Lower lobe of right lung (tissue), 2 donors: ENCODE measurements at places on chromosomes 4 and X.

DNA sequence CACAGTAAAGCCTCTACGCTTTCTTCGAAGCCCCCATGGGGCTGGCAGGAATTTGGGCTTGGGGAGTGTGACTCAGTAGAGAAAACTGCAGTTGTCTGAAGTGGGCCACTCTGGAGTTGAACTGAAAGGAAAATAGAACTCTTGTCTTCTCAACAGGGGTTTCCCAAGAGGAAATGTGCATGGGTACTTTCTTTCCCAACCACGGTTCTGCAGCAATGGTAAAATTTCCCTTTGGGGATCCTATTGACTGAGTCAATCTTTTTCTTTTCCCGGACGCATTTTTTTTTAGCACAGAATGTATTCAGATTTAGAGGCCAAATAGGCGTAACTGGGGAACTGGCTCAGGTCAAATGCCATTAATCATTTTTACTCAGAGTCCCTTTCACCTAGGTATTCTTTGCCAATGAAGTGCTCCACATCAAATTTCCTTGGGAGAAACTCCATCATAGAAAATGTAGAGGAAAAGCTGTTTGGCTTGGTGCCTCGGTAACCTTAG is 269.3 kb downstream of the STIM2 start:
- H3K4me3 ChIP-seq: no peak overlapping the region
- H3K27ac ChIP-seq: no peak overlapping the region
- H3K36me3 ChIP-seq: no peaks in the 10 kb centered on the region
- DNase-seq: no peak
- H3K4me1 ChIP-seq: no peaks in the 10 kb centered on the region
- no peaks in the 10 kb centered on the region for H3K27me3 ChIP-seq

DNA sequence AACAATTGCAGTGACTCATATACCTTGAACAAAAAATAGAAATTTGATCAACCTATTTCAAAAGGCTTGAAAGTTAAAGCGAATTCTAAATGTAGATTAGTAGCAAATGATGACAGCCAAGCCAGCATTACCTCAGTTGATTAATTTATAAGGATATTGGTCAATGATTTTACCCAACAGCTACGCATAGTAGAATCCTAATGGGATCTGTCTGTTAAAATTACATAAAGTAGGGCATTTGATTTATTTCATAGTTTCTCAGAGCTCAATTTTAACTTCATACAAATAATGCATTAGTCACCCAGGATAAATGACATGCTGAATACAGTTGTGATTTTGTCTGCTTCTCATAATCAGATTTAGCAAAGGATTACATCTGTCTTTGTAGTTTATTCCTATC is 12.0 kb downstream of the AFF2 start:
- H3K4me3 ChIP-seq: no peak overlapping the region
- no peak for DNase-seq
- no peaks in the 10 kb centered on the region for H3K36me3 ChIP-seq
- H3K4me1 ChIP-seq: no peaks in the 10 kb centered on the region
- H3K27me3 ChIP-seq: no peaks in the 10 kb centered on the region
- no peak overlapping the region for H3K27ac ChIP-seq

DNA sequence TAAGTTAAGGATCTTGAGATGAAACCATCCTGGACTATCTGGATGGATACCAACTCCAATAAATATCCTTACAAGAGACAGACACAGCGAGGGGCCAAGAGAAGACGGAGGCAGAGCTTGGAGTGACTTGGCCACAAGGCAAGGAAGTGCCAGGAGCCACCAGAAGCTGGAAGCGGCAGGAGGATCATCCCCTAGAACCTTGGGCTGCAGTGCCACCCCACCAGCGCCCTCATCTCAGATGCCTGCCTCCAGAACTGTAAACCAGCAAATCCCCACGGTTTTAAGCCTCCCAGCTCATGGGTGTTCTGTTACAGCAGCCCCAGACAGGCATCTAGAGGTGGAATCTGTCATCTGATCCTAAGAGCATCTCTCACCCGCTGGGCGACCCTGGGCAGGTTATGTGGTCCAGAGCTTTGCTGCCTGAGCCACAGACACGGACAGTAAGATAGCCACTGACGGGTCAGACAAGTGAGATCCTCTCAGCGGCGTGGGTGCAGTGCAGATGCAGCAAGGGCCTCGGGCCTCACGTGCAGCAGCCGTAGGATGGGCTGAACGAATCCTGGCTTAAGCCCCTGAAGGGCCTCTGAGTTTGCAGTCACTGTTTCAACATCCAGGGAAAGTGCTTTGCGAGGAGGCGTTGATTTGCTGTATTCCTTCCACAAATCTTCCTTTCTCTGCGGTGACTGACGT is 25.1 kb upstream of the MXD4 start:
- peaks cover 5% of the 10 kb centered on the region for H3K4me1 ChIP-seq
- H3K27ac ChIP-seq: no peak overlapping the region
- no peak overlapping the region for H3K4me3 ChIP-seq
- H3K36me3 ChIP-seq: no peaks in the 10 kb centered on the region
- no peaks in the 10 kb centered on the region for H3K27me3 ChIP-seq

- no peak overlapping the region for H3K27ac ChIP-seq
- no peak for DNase-seq
- no peaks in the 10 kb centered on the region for H3K36me3 ChIP-seq
- no peak overlapping the region for H3K4me3 ChIP-seq
- H3K4me1 ChIP-seq: no peaks in the 10 kb centered on the region
Observed at GRCh38 chr4:122661176-122662160, 40.6 kb upstream of the IL21 start.

DNA sequence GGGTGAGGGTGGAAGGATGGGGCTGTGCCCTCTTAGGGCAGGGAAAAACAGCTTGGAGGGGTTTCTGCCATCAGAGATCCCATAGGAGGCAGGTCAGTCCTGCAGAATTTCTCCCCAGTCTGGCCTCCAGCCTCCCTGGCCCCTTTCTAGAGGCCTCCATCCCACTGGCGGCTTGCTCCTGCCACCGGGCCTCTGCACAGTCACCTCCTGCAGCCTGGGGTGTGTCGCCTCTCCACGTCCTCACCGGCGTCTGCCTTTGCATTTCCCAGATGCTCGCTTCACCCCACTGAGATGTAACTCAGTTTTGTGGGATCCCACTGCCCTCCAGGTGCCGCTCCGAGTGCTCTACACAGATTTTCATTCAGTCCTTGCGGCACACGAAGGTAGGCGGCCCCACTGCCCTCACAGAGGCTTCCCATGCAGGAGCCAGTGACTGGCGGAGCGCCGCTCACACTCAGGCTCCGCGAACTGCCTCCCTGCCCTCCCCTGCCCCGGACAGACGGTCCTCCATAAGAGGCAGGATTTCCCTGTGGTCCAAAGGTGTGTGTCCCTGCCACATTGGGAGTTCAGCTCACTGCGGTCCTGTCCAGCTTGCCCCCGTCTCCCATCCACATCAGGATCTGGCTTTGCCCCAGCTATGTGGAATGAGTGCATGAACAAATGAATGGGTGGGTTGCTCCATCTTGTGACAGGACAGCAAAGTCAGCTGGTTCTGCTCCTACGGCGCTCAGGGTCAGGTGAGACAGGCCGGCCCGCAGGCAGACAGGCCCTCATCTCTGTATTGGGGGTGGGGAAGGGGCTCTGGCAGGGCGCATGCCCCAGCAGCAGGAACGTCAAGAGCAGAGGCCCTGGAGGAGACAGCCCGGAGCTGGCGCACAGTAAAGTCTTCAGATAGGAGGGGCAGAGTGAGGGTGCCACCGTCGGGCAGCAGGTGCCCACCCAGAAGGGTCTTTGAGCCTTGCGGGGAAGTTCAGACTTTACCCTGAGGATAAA is 2.7 kb upstream of the TMEM271 start:
- peaks cover 55% of the 10 kb centered on the region for H3K27me3 ChIP-seq
- no peak overlapping the region for H3K27ac ChIP-seq
- no peak overlapping the region for H3K4me3 ChIP-seq
- H3K36me3 ChIP-seq: no peaks in the 10 kb centered on the region

- DNase-seq: no peak
- no peaks in the 10 kb centered on the region for H3K36me3 ChIP-seq
- H3K4me3 ChIP-seq: no peak overlapping the region
- H3K4me1 ChIP-seq: no peaks in the 10 kb centered on the region
Observed at GRCh38 chrX:139816204-139816603, 108.2 kb upstream of the MCF2 start.

DNA sequence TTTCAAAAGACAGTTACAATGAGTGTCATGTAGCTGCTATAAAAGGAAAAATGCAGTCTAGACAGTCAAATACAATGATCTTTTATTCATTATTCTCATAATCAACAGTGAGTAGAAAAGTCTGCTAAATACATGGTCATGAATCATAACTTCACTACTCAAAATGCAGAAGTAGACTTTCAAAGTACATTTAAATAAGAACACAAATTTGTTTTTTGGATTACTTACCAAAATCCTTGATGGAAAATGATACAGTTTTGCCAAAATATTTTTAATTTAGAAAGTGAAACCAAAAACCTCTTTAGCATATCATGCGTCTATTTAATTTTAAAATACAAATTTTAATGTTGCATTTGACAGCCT is 4.9 kb downstream of the ACSL4 start:
- no peak for DNase-seq
- no peaks in the 10 kb centered on the region for H3K27me3 ChIP-seq
- H3K4me1 ChIP-seq: peaks cover 5% of the 10 kb centered on the region
- peak overlapping the region; percentile 41 for H3K27ac ChIP-seq
